ENCODE measurements at places on chromosomes 1 and 21.

DNA sequence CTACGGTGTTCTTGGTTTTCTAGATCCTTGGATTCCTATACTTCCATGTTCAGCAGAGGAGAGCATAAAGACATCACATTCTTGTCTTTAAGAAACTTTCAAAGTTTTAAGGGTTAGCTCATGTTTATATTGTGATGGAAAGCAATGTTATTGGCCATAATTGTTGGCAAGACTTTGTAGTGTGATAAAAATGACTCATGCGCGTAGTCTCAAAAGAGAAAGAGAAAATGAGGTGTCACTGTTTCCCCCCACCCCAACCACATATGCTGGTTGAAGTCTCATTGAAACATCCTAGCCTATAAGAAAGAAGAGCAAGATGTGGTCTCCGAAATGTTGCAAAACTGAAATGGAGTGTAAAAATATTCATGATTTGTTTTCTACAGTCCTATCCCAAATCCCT is 348.8 kb downstream of the PTBP2 start:
- no peak for DNase-seq

- no peak for DNase-seq
Measured at GRCh38 chr1:54436826-54437225, 30.6 kb upstream of the SSBP3 start.

- no peak for DNase-seq
Measured at GRCh38 chr1:64861611-64862010, 104.7 kb downstream of the JAK1 start.

- DNase-seq, result no peak
Measured at GRCh38 chr1:54370287-54370989, 35.8 kb downstream of the SSBP3 start.

DNA sequence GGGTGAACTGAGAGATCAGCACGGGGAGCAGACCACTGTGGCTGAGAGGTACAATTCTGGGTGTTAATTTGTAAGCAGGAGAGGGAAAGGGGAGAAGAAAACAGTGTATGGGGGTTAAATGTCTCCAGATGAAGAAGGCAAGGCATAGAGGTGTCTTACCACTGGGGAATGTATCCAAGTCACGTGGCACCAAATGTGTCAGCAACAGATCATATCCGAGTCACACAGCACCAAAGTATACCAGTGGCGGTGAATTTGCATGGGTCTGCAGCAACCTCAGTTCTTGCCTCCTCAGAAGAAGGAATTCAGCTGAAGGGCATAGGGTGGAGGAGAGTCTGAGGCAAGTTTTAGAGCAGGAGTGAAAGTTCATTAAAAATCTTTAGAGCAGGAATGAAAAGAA is 21.2 kb upstream of the SYCP1 start:
- DNase-seq, result no peak

DNA sequence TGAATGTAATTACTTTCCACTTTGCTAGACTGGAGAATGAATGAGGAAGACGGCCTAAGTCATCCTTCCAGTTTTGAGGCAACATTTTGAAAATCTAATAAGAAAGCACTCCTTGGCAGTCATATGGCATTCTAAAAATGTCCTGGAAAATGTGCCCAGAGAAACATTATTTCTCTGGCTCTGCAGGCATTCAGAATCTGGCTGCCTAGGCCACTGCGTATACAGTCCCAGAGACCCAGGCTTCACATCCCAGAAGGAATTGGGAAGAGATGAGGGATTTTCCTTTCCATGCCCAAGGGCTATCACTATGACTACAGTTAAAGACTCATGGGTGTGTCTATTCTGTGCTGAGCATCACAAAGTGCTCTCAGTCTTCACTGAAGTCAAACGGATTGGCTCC is 92.9 kb downstream of the BEND5 start:
- no peak for DNase-seq

DNA sequence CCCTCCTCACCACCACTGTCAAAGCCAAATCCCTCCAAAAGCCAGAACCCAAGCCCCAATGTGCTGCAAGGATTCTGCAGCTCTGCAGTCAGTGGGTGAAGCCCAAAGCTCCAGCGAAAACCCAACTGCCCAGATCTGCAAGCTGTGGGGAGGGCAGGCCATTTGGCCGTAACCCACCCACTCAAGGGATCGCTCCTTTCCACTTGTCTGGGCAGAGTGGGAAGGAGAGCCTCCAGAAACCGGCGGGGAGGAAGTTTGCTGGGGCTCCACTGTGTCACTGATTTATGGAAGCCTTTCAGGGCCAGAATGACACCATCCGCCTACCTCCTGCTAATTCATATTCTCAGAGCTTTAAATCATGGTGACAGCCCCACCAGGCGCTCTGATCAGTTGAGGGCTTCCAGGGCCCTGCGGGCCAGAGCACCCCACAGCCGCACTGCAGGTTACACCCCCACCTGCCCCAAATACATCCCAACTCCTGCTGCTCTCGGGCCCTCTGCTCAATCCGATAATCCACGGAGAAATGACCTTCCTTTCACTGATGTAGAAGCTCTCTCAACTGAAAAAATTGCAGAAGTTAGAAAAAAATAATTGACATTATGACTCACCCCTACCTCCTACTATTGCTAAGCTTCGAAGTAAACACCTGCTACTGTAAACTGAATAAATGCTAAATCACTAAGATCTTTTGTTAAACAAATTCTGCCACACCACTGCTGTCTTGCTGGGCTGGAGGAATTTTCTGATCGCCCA is 40.6 kb upstream of the RAB4A start:
- no peak for DNase-seq

DNA sequence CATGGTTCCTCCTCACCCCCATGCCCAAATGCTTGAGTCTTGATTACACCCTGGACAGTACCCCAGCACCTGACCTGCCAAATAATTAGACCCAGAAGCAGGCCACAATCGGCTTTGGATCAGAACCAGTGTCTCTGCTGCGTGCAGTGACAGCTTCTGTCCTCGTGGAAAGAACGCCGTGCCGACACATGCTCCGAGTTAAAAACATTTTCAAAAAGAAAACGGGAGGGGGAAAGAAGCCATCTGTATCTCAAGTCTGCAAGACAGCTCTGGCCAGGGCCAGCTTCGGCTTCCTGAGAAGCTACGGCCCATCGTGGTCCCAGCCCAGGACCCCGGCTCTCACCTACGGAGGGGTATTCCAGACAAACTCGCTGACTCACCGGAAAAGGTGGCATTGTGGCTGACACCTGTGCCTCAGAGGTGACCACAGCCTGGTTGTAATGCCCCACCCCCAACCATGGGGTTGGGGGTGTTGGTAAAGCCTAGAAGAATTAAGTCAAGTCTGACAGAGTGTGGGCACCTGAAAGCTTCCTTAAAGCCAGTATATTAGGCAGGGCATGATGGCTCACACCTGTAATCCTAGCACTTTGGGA is 25.8 kb downstream of the SSBP3 start:
- DNase-seq, result no peak

DNA sequence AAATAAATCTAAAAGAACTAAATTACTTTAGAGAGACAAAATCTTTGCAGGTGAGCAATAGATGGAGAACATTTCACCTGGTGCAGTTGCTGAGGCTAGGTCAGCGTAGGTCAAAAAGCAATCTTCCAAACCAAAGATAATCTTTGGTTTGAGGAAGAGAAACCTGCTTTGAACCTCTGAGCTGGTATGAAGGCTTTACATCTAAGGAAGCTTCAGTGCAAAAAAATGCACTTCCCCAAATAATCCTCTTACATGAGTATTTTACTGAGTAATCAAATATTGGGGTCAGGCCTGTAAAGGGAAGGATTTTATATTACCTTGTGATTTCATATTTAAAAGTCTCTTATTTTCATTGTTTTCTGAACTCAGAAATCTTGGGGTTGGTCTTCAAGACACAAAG is 223.6 kb downstream of the SRGAP2C start:
- DNase-seq, result peak; percentile 88

- DNase-seq, result no peak
Measured at GRCh38 chr1:178120088-178120487, 26.2 kb downstream of the RASAL2 start.

GRCh38 chr1:17741052-17741451 is 14.1 kb upstream of the ACTL8 start:
- no peak for DNase-seq

GRCh38 chr1:173417563-173417962 is 59.6 kb upstream of the PRDX6 start:
- no peak for DNase-seq

DNA sequence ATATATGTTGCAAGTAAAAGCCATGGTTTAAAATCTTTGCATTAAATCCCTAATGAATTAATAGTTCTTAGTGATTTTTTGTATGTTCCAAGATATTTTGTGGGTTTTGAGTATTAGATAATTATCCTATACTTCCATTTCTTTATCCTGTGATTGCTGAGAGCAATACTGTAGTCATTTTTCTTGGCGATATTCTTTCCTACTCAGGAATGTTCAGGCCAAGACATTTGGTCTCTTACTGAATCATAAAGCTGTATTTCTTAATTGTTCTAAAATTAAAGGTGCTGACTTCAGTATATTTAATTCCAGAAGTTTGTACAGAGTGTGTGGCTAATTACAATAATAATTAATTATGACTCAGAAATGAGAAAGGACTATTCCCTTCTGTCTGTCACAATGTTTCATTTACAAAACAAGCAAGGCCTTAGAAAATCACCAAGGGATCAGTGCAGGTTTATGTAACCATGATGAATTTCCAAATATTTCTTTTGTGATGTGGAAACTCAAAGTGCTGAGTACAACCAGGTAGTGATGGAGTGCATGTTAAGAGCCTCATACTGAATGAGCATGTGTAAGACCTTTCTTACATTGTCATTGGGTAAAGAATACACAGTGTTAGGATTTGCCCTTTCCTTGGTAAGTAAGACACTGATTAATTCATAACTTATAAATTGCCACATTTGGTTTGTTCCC is 161.2 kb downstream of the HMCN1 start:
- DNase-seq, result no peak

DNA sequence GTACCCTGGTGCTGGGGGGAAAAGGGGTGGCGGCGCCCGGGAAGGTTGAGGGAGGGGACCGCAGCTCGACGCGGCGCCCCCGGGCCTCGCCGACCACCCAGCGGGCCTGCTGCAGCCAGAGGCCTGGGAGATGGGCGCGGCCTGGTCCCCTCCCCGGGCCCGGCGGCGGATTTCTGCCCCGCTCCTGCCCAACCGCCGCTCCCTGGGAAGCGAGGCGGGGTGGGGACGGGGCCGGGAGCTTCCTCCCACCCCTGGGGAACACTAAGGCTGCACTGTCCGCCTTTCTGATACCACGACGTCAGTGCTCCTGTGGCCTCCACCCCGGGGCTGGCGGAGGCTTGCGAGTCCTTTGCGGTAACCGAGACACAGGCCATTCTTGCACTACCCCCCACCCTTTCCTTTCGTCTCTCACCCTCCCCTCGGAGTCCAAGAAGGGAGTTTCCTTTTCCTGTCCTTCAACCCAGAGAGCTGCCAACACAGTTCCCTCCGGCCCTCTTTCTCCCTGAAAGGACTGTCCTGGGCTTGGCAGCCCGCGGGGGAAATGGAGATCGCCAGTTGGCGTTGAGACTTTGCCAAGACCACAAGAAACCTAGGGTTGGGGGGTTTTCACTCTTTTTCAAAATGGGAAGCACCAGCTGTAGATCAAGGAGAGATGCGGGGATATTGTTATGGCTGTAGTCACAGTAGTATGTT is 742 bp downstream of the SH3GLB1 start:
- DNase-seq, result peak; percentile 65

GRCh38 chr1:7975212-7975865 is 13.8 kb downstream of the PARK7 start:
- DNase-seq, result peak; percentile 79

DNA sequence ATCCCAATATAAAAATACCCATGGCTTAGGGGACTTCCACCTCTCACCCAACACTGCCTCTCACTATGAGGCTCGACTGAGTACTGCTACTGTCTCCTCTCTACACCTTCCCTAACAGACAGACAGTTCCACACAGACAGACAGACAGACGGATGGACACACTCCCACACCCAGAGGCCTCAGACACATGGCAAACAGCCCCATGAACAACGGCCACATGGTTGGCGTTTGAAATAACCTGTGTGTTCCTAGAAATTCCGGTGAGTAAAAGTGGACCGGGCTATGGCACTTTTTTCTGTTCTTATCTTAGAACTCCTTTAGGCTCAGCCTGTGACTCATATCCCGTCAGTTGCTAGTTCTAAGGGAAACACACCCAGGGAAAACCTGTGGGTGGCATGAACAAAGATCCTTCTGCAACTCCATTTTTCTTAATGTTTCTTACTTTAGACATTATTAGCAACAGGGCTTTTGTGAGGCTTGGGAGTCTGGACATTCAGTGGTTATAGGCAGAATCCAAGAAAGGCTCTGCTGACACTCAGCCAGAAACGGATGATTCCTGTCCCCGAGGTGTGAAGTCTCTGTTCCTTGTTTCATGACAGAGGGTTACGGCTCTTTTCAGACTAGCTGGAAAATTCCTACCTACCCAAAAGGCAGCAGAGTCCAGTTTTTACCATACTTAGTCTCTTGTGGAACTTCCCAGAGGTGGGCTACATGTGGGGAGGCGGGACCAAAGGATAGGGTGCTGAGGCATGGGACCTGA is 90.5 kb upstream of the TLR5 start:
- DNase-seq, result no peak

DNA sequence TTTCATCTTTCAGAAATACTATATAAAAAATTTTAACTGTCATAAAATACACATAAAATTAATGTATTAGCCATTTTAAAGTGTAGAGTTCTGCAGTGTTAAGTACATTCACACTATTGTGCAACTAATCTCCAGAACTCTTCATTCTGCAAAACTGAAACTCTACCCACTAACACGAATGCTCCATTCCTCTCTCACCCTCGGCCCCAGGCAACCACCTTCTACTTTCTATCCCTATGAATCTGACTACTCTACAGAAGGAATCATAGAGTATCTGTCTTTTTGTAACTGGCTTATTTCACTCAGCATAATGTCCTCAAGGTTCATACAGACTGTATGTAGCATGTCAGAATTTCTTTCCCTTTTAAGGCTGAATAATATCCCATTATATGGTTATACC is 43.4 kb downstream of the LTN1 start:
- DNase-seq, result no peak

GRCh38 chr1:1013922-1014648 is 788 bp downstream of the ISG15 start:
- no peak for DNase-seq

- DNase-seq, result peak; percentile 93
Measured at GRCh38 chr1:53182111-53182593, 14.5 kb upstream of the CPT2 start.

GRCh38 chr1:29962831-29963247 is 726.5 kb downstream of the PTPRU start:
- DNase-seq, result no peak

DNA sequence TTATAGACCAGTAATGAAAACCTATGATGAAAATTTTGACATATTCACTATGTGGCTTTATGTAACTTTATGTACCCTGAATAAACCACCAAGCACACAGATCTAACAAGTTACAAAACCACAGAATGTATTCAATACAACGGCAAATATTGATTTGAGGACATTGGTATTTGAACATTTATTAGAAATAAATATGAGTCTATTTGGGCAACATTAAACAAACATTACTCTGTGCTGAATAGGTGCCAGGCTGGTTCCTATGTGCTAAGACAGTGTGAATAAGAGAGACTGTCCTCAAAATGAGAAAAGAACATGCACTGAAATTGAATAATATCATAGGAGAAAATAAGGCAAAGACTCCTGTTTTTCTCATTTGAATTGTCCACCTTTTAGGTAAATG is 1341.2 kb downstream of the PLA2G4A start:
- no peak for DNase-seq

- no peak for DNase-seq
Measured at GRCh38 chr1:163772246-163772645, 450.5 kb downstream of the NUF2 start.

- no peak for DNase-seq
Measured at GRCh38 chr1:172897738-172898137, 153.0 kb downstream of the TNFSF18 start.

GRCh38 chr1:31436596-31437432 is 23.8 kb downstream of the SERINC2 start:
- no peak for DNase-seq
